ENCODE measurements at places on chromosomes 13 and 19.
A peak's percentile ranks its signal among the peaks of the same experiment; 100 is the strongest.

DNA sequence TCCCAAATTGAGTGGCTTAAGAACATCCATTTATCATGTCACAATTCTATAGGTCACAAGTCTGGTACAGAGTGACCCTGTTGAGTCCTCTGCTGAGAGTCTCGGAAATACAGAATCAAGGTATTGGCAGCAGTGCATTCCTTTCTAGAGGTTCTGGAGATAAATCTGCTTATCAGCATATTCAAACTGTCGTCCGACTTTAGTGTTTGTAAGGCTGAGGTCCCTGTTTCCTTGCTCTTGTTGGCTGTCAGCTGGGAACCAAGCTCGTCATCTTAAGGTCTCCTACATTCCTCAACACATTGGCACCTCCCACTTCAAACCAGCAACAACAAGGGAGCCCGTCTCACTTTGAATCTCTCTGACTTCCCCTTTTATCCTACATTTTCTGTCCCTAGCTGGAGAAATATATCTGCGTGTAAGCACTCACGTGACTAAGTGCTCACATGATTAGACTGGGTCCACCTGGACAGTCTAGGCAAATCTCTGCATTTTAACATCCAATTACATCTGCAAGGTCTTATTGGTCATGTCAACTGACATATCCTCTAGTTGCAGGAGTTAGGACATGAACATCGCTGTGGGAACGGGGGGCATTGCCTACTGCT is 886.8 kb downstream of the PCDH9 start:
- no peak for DNase-seq

DNA sequence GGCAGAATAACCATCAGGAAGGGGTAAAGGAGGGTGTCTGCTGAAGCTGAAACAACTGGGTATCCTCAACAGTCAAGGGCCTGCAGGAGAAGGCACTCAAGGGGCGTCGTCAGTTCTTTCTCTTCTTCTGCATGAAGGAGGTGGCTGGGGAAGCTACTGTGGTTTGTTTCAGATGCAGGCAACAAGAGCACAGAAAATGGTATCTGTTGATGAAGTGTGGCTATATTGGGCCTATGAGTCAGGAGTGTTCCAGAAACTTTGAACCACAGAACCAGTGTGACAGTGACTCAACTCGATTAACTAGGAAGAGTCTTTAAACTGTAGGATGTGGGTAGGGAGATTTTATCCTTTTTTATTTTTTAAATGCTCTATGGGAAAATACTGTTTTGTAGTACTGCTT is 686.3 kb downstream of the FGF9 start:
- no peak for DNase-seq

GRCh38 chr19:6263306-6263705 is 16.5 kb downstream of the MLLT1 start:
- DNase-seq: no peak

DNA sequence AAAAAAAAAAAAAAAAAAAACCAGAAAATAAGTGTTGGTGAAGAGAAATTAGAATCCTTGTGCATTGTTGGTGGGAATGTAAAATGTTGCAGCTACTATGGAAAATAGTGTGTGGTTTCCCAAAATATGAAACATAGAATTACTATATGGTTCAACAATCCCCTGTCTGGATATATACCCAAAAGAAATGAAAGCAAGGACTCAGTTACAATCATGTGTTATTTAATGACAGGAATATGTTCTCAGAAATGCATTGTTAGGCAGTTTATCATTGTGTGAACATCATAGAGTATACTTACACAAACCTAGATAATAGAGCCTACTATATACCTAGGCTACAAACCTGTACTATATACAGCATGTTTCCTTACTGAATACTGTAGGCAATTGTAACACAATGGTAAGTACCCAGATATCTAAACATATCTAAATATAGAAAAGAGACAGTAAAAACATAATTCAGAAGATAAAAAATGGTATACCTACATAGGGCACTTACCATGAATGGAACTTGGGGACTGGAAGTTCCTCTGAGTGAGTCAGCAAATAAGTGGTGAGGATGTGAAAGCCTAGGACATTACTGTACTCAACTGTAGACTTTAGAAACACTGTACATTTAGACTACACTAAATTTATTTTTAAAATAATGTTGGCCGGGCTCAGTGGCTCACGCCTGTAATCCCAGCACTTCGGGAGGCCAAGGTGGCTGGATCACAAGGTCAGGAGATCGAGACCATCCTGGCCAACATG is 25.7 kb upstream of the SLC7A1 start:
- no peak for DNase-seq

DNA sequence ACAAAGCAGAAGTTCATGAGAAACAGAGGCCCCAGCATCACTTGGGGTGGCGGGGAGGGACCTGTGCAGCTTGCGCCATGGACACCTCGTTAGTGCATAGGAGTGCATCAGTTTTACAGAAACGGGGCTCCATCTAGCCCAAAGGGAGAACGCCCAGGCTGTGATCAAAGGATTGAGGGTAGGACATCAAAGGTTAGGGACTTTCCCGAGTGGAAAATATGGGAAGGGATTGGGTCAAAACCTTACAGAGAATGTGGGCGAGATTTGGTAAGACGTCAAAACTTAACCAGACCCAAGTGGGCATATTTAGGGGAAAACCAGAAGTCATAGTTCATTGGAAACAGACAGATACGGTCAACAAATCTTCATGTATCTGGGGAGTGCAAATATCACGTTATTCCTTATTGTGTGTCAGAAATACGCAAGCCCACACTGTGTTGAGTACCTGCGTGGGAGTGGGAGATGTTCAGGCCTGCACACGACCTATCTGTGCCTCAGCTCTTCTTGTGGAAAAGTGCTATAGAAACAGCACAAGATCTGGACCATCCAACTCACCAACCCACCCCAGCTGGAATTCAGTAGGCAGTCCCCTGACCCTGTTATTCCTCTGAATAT is 9.4 kb upstream of the GRAMD1A start:
- no peak for DNase-seq

DNA sequence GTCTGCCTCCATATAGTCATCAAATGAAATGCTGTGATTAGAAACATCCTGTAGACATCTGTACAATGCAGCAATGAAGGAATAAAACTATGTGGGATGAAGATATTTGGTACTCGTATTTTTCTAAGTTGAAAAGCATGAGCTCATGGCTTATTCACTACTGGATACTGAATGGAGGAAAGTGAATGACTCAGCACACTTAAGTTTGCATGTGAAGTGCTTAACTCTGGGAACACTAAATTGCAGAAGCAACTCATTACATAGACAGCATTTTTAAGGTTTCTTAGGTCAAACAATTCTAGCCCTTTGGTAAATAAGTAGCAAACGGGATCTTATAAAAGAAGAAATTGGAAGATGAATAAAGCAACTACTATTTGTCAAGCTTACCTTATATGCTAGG is 429.0 kb upstream of the MIR17HG start:
- peak; percentile 3 for DNase-seq

GRCh38 chr19:34134190-34135053 is 37.9 kb upstream of the LSM14A start:
- peak; percentile 92 for DNase-seq

- no peak for DNase-seq
Observed at GRCh38 chr19:16013181-16013850, 63.0 kb upstream of the TPM4 start.

DNA sequence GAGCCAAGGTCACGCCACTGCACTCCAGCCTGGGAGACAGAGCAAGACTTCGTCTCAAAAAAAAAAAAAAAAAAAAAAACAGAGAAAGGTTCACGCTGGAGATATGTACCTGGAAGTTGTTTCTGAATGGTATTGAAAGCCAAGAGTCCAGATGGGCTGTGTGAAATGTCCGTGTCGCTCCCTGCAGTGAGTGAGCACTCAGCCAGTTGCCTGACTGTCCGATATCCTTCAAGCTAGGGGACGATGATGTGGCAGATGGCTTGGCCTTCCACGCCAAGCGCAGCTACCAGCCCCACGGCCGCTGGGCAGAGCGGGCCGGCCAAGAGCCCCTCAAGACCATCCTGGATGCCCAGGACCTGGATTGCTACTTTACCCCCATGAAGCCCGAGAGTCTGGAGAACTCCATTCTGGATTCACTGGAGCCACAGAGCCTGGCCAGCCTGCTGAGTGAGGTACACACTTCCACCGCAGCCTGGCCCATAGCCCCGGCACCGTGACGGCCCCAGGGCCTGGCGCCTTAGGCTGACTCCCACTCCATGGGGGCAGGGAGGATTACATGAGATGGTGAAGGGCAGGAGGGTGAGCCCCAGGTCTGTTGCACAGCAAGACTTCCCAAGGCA is 11.7 kb upstream of the OVOL3 start:
- no peak for DNase-seq

DNA sequence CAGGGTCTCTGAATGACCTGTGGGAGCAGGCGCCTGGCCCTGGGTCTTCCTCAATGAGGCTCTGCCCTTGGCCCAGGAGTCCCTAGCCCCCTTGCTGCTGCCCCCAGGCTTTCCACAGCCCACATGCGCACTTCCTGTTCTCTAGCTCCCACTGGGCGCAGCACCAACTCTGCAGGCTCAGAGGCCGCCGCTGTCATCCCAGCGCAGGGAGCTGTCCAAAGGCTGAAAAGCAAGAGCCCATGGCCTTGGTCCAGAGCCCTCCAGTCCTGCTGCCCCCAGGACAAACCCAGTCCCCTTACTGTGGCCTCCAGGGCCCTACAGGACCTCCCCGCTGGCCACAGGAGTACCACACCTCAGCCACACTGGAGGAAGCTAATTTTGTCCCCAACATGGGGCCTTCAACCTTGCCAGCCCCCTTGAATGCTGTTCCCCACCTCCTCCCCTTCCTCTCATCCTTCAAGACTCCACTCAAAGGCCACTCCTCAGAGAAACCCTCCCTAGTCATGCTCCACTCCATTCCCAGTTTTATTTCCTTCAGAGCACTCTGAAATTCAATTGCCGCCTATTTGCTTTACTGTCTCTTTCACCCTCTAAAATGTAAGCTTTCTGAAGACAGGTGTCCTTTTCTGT is 8.0 kb upstream of the POU2F2 start:
- DNase-seq: peak; percentile 86

- peak; percentile 55 for DNase-seq
Observed at GRCh38 chr13:40432018-40432978, 234.1 kb downstream of the FOXO1 start.

GRCh38 chr13:104869501-104869900 is 1666.0 kb downstream of the EFNB2 start:
- no peak for DNase-seq

DNA sequence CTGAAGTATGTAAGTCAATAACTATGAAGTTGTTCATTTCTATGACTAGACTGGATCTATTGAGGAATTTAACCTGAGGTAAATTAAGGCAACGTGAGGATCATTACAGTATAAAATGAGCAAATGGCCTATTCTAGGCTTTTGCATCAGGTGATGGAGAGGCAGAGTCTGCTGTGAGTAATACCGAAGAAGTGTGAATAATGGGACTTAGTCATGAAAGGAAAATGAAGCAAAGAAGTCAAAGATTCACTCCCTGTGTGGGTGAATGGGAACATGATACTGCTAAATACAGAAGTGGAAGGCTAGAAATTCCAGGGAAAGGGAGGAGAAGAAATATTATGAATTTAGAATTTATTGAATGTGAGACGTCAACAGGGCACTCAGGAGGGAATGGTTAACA is 774.1 kb downstream of the LIG4 start:
- no peak for DNase-seq

- peak; percentile 79 for DNase-seq
Observed at GRCh38 chr19:18160971-18161635, 8.1 kb downstream of the PIK3R2 start.

GRCh38 chr13:96274046-96274445 is 184.1 kb downstream of the HS6ST3 start:
- no peak for DNase-seq

GRCh38 chr13:40626561-40626960 is 39.9 kb downstream of the FOXO1 start:
- DNase-seq: peak; percentile 36

- DNase-seq: no peak
Observed at GRCh38 chr13:47188802-47189201, 291.9 kb upstream of the HTR2A start.

Measured in muscle of leg (tissue), 16 donors.